ENCODE measurements at places on chromosomes 2 and 18.

- no peak for DNase-seq
Measured at GRCh38 chr2:196169516-196169915, 1.9 kb downstream of the STK17B start.

DNA sequence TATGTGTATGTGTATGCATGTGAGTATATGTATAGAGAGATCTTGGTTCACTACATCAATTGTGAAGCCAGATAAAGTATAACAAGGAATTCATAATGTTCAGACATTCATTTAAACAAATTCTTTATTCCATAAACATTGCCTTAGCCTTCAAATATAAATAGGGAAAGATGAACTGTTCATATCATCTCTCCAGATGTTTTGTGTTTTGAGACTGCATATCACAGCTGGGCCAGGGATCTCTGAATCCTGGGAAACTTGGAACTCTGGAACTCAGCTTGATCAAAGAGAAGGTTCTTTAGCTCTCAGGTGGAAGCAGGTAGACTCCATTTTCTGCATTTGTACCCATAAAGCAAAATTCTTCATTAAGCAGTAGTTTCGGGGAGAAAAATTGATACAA lies 272.6 kb upstream of the ETAA1 start:
- DNase-seq = no peak

- no peak for DNase-seq
Measured at GRCh38 chr2:239802185-239802649, 222.9 kb downstream of the NDUFA10 start.

DNA sequence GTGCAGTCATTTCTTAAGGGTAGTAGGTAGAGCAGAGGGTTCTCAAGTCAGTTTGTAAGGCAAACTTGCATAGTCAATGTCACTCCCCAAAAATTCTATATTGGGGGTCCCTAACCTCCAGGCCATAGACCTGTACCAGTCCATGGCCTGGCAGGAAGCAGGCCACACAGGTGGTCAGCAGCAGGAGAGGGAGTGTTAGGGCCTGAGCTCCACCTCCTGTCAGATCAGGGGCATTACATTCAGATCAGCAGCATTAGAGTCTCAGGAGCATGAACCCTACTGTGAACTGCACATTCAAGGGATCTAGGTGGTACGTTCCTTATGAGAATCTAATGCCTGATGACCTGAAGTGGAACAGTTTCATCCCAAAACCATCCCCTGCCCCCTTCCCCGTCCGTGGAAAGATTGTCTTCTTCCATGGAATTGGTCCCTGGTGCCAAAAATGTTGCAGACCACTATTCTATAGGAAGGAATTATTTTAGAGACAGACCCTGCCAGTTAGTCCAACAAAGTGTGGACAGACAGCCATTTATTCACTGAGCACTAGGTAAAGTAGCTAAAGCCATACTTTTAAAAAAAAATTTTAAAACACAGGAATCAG lies 6.7 kb downstream of the COA5 start:
- no peak for DNase-seq

DNA sequence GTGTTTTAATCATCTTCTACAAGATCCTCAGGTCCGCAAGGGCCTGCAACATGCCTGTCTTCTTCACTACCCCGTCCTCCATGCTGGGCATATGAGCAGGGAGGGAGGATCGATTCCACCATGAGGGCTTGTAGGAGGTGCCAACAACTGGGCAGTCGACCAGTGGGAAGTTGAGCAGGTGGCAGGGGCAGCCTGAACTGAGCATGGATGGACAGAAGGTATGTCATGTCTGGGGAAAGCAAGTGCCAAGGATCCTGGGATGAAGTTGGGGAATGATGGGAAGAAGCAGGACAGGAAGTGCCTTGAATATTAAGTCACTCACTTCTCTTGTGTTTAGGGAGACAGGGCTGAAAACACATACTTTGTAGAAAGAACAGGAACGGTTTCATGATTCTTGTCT lies 44.7 kb downstream of the CTIF start:
- DNase-seq = no peak

Data from activated CD4-positive, CD25-positive, alpha-beta regulatory T cell (primary cell).